ENCODE measurements at places on chromosomes 1 and 21. TPM values are rescaled to one million over a fixed set of nuclear protein-coding genes. Genes with fewer than 3 reads are reported as not detected.

GRCh38 chr1:111802110-111802509 lies 46.4 kb downstream of the DDX20 start:
- peaks cover 4% of the 10 kb centered on the region for H3K27me3 ChIP-seq
- no peak overlapping the region for H3K4me3 ChIP-seq
- H3K36me3 ChIP-seq = no peaks in the 10 kb centered on the region

- DNase-seq = no peak
- H3K4me1 ChIP-seq = no peaks in the 10 kb centered on the region
- no peak overlapping the region for H3K27ac ChIP-seq
- no peaks in the 10 kb centered on the region for H3K36me3 ChIP-seq
Observed at GRCh38 chr1:60622486-60622885, 459.9 kb upstream of the NFIA start.

Gene IFNLR1
- 1.3 TPM for polyA plus RNA-seq

DNA sequence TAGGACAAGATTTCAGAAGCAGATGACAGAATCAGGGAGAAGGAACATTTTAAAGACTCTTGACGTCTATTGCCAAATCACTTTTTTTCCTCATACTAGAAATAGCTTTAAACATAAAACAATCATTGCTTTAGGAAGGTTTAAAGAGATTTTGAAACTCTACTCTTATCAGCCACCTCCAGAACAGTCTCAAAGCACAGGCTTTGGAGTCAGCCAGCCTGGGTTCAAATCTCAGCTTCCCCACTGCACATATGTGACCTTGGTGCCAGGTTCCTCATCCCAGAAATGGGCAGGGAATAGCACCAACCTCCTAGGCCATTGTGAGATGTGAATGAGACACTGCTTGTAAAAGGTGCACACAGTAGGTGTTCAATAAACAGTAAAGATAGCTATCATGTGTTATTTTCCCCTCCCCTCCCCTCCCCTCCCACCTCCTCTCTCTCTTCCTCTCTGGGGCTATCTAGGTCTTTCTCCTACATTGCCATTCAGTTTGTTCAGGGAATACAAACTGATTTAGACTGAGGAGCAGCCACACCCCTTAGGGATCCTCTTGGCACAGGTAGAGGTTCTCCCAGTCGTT lies 20.6 kb downstream of the SPOCD1 start:
- no peak overlapping the region for H3K4me3 ChIP-seq
- no peak overlapping the region for H3K27ac ChIP-seq
- peaks cover 6% of the 10 kb centered on the region for H3K27me3 ChIP-seq

Gene TBX15
- polyA plus RNA-seq = 0.48 TPM

GRCh38 chr1:27332536-27333281 lies 9.1 kb upstream of the SYTL1 start:
- peaks cover 89% of the 10 kb centered on the region for H3K36me3 ChIP-seq
- no peaks in the 10 kb centered on the region for H3K27me3 ChIP-seq
- H3K27ac ChIP-seq = no peak overlapping the region
- no peaks in the 10 kb centered on the region for H3K4me1 ChIP-seq
- no peak for DNase-seq

Gene CTSK
- polyA plus RNA-seq = 27.5 TPM

- H3K27ac ChIP-seq = no peak overlapping the region
- DNase-seq = no peak
- no peaks in the 10 kb centered on the region for H3K27me3 ChIP-seq
- H3K4me1 ChIP-seq = no peaks in the 10 kb centered on the region
Observed at GRCh38 chr1:34018285-34018684, 146.7 kb downstream of the CSMD2 start.

- H3K4me1 ChIP-seq = no peaks in the 10 kb centered on the region
Observed at GRCh38 chr21:33572350-33572749, 16.1 kb downstream of the DONSON start.

- no peak for DNase-seq
- peaks cover 7% of the 10 kb centered on the region for H3K4me1 ChIP-seq
- H3K27me3 ChIP-seq = no peaks in the 10 kb centered on the region
- H3K36me3 ChIP-seq = no peaks in the 10 kb centered on the region
Observed at GRCh38 chr1:58928514-58928913, 144.7 kb upstream of the JUN start.

- H3K36me3 ChIP-seq = no peaks in the 10 kb centered on the region
- no peak overlapping the region for H3K4me3 ChIP-seq
- DNase-seq = no peak
- no peak overlapping the region for H3K27ac ChIP-seq
Observed at GRCh38 chr1:61092642-61093041, 10.3 kb downstream of the NFIA start.

DNA sequence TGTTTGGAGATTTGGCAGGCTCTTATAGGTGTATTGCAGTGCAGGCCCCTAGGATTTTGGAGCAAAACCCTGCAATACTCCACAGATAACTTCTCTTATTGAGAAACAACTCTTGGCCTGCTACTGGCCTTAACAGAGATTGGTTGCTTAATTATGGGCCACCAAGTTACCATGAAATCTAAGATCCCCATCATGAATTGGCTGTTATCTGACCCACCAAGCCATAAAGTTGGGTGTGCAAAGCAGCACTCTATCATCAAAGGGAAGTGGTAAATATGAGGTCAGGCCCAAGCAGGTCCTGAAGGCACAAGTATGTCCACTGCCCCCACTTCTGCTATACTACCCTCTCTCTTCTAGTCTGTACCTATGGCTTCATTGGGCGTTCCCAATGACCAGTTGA lies 130.0 kb upstream of the TNFSF4 start:
- no peaks in the 10 kb centered on the region for H3K4me1 ChIP-seq
- no peaks in the 10 kb centered on the region for H3K36me3 ChIP-seq
- no peak overlapping the region for H3K4me3 ChIP-seq
- H3K27me3 ChIP-seq = no peaks in the 10 kb centered on the region

DNA sequence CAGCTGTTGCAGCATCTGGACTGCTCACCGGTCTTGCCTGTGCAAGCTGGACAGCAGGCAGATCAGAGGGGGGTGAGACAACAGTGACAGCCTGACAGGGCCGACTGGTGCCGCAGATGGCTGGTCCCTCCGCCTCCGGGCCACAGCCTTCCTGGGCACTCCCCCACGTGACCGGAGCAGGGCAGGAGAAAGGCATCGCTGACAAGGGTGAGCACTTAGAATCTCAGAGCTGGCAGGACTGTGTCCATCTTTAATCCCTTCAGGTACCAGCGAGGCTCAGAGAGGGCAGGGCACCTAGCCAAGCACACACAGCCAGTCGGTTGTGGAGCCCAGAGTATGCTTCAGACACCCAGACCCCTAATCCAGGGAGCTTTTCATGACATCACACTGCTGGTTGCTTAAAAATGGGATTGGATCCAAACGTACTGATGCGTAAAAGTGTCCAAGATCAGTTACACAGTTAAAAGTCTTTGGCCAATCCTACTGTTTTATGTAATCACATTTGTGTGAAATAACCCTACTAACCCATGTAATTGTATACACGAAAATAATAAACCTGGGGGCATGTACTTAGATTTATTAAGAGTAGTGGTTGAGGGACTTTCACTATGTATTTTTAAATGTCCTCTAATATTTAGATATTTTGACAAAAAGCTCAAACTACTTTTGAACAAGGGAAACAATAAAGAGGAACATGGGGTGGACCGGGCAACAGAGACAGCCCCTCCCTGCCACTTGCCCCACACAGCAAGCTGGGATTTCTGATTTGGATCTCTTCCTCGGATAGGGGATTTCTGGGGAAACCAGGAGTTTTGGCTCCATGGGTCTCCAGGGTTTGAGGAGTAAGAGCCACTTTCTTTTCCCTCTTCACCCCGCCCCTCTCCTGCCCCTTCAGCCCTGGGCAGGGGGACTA lies 758 bp upstream of the CNTN2 start:
- H3K4me3 ChIP-seq = no peak overlapping the region
- H3K27me3 ChIP-seq = peaks cover 75% of the 10 kb centered on the region
- H3K36me3 ChIP-seq = no peaks in the 10 kb centered on the region
- no peak overlapping the region for H3K27ac ChIP-seq

- peaks cover 5% of the 10 kb centered on the region for H3K36me3 ChIP-seq
- H3K4me3 ChIP-seq = no peak overlapping the region
- no peak for DNase-seq
- H3K27me3 ChIP-seq = no peaks in the 10 kb centered on the region
- no peak overlapping the region for H3K27ac ChIP-seq
Observed at GRCh38 chr1:163295949-163296348, 25.8 kb upstream of the NUF2 start.

Gene MAP1LC3C
- polyA plus RNA-seq = 5.5 TPM

DNA sequence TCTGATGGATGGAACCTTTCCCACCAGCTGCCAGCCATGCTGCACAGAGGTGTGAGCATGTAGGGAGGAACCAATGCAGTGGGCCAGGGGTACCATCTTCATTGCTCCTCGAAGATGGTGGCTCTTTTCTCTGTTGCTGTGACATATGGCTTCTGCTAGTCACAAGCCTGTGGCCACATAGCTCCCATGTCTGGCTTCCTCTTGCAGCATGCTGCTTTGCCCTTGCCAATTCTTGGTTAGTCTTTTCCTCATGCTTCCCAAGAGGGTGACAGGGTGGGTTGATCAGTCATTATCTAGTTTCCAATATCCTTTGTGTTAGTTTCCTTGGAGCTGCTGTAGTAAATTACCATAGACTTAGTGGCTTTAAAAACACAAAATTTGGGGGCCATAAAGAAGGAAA lies 123.4 kb downstream of the ETS2 start:
- no peak for DNase-seq
- no peak overlapping the region for H3K27ac ChIP-seq
- no peaks in the 10 kb centered on the region for H3K27me3 ChIP-seq
- H3K4me3 ChIP-seq = no peak overlapping the region
- H3K4me1 ChIP-seq = peaks cover 12% of the 10 kb centered on the region
- H3K36me3 ChIP-seq = no peaks in the 10 kb centered on the region

DNA sequence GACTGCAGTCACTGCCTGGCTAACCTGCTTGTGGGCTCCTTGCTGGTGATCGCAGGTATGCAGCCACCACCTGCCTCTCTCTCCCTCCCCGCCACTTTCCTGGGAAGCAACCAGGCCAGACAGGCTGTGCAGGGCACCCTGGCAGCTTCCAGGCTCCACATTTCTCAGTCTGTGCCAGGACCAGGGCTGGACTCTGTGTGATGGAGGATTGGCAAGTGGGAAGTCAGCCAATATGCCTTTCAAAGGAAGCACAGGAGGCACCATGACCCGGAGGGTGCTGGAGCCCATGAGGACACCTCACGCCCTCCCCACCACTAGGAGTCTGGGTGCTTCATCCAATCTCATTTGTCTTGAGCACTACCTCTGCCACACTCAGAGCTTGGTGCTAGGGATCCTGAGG lies 15.8 kb upstream of the DISP3 start:
- no peak overlapping the region for H3K27ac ChIP-seq
- no peak for DNase-seq
- peaks cover 35% of the 10 kb centered on the region for H3K27me3 ChIP-seq

GRCh38 chr21:21187579-21187978 lies 189.4 kb downstream of the NCAM2 start:
- H3K27ac ChIP-seq = no peak overlapping the region
- H3K4me3 ChIP-seq = no peak overlapping the region
- no peaks in the 10 kb centered on the region for H3K36me3 ChIP-seq
- no peak for DNase-seq
- H3K4me1 ChIP-seq = no peaks in the 10 kb centered on the region

DNA sequence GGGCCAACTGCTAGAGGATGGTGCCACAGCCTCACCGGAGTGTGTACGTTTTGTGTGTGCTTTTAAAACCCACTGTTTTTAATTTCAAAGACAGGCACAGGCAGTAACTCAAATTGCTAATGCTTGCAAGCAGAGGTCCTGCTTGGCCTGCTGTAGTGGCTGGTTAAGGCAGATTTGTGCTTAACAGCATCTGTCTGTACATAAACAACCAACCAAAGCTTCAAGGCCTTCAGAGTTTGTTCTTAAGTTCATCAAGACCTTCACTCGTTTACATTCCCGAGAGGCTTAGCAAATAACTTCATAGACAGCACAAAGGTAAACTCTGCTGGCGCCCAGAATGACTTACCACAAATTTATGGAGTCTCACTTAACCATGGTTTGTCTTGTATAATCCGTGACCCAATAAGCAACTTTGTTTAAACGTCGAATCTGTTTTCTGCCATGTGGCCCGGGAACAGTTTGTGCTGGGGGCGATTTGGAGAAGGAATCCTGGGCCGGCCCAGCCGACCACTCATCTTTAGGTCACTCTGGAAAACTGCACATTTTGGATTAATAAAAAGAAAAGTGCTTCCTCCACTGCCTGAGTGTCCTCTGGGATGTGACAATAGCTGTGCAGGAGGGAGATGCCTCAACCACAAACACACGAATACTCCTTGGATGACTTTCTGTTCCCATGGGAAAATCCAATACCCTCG lies 58.1 kb downstream of the CAPZB start:
- H3K4me1 ChIP-seq = peaks cover 89% of the 10 kb centered on the region
- DNase-seq = no peak
- no peak overlapping the region for H3K4me3 ChIP-seq
- H3K27ac ChIP-seq = no peak overlapping the region

- DNase-seq = no peak
- H3K27ac ChIP-seq = no peak overlapping the region
- H3K36me3 ChIP-seq = peaks cover 25% of the 10 kb centered on the region
- H3K4me3 ChIP-seq = no peak overlapping the region
Observed at GRCh38 chr21:31665397-31665796, 5.9 kb downstream of the SOD1 start.

Gene PGLYRP3
- 0.94 TPM for polyA plus RNA-seq

DNA sequence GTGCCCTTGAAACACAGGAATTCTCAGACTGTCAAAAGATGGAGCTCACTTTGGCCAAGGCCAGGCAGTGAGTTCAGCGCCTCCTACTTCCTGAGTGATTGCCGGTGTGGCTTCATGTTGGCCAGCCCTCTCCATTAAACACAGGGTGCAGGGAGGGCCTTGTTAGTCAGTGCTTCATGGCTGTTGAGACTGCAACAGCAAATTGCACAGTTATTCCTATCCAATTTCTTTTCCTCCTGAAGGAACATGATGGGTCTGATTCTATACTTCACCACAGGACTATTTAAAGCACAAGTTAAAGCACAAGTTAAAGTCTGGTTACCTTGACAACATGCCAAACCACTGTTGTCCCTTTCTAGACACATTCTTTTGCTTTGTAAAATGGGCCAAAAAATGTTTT lies 156.6 kb downstream of the SIPA1L2 start:
- no peak overlapping the region for H3K27ac ChIP-seq
- H3K4me3 ChIP-seq = no peak overlapping the region
- no peaks in the 10 kb centered on the region for H3K27me3 ChIP-seq
- no peak for DNase-seq
- no peaks in the 10 kb centered on the region for H3K4me1 ChIP-seq

- H3K27ac ChIP-seq = peak overlapping the region; percentile 48
- no peak overlapping the region for H3K4me3 ChIP-seq
- no peaks in the 10 kb centered on the region for H3K27me3 ChIP-seq
- H3K36me3 ChIP-seq = no peaks in the 10 kb centered on the region
- DNase-seq = peak; percentile 59
Observed at GRCh38 chr21:42161956-42162681, 56.8 kb upstream of the ABCG1 start.

DNA sequence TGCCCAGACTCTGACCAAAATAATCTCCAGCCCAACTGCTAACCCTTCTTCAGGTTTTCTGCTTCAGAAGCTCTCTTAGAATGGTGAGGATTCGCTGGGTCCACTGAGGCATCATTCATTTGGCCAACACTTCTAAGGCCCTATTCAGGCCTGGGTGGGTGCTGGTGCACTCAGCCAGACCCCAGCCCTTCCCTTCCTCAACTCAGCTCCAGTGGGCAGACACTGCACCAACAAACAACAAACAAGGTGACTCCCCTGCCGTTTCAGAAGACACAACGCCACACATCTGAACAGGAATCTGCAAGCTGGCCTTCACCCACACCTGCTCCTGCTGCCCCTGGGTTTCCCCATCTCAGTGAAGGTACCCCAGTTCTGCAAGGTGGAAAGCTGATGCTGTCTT lies 6.0 kb downstream of the HEYL start:
- DNase-seq = no peak
- H3K4me1 ChIP-seq = no peaks in the 10 kb centered on the region
- peaks cover 6% of the 10 kb centered on the region for H3K27me3 ChIP-seq
- H3K27ac ChIP-seq = no peak overlapping the region
- no peak overlapping the region for H3K4me3 ChIP-seq
